Fibroblast of lung (primary cell): ENCODE measurements at places on chromosomes 4 and X. TPM values are rescaled to one million over a fixed set of nuclear protein-coding genes. Genes with fewer than 3 reads are reported as not detected.

The FOXR2 gene
- total RNA-seq: not detected in 2 replicates

GRCh38 chr4:140308366-140309123 is 64.9 kb upstream of the SCOC start:
- DNase-seq: peak; percentile 98

- no peak for DNase-seq
Observed at GRCh38 chrX:46649421-46650260, 76.1 kb downstream of the CHST7 start.

GRCh38 chr4:142341268-142341667 is 504.8 kb downstream of the INPP4B start:
- no peak for DNase-seq

DNA sequence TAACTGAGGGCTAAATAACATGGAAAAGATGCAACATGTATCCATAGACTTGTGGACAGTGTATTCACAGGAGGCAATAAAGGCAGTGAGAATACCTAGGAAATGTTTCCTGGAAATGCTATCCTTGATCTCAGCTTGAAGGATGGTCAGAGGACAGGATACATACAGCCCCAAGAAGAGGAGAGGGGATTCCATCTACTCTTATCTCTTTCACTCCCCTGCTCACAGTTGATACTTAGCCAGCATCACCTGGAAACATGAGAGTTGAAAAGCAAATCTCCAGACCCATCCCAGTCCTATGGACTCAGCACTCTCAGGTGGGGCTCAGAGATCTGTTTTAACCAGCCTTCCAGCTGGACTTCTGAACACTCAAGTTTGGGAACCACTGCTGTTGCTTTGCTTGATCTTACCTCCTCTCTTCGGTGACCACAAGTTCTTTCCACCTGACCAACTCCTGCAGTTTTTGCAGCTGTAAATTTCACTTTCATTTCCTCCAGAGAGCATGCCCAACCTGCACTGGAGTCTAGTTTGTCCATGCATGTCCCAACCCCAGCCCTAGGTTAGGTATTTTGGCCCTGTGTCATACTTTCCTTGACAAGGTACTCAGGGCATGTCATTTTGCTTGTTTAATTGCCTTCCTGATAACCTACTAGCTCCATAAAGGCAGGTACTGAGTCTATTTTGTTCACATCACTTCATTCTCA is 10.4 kb downstream of the RELL1 start:
- no peak for DNase-seq

- peak; percentile 75 for DNase-seq
Observed at GRCh38 chr4:30265716-30266115, 454.5 kb upstream of the PCDH7 start.

The LRIT3 gene
- under 0.01 TPM in 2 replicates for total RNA-seq

DNA sequence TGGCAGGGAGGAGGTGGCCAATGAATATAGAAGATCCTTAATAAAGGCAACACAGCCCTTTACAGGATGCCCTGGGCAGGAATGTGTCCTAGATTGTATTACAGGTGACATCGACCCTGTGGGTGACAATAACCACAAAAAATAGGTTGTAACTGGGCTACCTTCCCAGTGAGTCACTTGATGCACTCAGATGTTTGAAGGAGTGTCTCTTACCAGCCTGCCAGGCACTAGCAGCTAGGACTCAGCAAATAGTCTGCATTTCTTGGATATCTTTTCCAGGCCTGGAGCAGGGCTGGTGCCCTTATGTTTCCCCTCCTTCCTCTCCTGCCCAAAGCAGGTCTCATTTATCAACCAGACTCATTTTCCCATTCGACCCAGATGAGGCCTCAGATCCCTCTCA is 50.9 kb upstream of the TMEM164 start:
- DNase-seq: peak; percentile 20

DNA sequence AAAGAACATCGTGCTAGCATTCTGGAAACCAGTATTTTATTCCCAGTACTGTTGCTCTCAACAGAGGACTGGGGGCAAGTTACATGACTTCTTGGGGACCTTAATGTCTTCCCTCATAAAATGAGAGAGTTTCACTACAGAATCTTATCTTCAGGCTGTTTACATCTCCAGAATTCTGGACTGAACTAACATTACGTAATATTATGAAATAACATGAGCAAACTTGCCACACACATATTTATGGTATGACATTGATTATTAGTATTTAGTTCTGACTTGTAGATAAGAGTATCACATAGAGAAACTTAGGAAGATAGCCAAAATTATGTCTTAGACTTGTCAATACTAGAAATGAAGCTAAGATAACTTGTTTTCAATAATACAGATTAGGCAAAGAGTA is 68.0 kb downstream of the NFKB1 start:
- peak; percentile 75 for DNase-seq

The SPANXN3 gene
- total RNA-seq: not detected in 2 replicates

The CAPN6 gene
- total RNA-seq: under 0.01 TPM in 1 of 2 replicates, not detected in the other

DNA sequence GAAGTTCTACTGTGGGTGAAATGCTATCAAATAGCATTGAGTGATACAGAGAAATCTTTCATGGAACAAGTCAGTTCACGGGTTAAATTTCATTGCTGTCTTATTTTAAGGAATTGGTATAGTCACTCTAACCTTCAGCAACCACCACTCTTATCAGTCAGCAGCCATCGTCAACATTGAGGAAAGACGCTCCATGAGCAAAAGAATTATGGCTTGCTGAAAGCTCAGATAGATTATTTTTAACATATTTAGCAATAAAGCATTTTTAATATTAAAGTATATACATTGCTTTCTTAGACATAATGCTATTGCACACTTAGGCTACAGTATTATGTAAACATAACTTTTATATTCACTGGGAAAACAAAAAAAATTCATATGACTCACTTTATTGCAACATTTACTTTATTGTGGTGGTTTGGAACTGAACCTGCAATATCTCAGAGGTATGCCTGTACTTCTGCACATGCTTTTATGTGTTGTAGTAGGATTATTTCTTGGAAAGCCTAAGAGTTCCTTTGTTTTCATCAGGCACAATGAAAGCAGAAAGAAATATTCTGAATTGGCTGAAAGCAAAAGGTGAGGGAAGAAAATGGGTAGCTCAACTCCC is 586.7 kb downstream of the GBA3 start:
- peak; percentile 33 for DNase-seq

DNA sequence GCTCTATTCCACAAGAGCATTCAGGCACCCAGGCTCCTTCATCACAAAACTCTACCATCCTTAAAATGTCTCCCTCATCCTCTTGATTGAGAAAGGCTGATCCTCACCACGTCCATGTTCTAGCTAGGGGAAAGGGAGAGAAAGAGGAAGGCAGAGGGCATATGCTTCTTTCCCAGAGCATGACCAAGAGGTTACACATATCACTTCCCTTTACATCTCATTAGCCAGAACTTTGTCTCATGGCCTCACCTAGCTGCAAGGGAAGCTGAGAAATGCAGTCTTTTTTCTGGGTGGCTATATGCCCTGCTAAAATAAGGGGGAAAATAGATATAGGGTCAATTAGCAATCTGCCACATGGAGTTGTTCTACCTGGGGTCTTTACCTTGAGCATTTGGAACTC is 42.7 kb downstream of the LONRF3 start:
- no peak for DNase-seq

DNA sequence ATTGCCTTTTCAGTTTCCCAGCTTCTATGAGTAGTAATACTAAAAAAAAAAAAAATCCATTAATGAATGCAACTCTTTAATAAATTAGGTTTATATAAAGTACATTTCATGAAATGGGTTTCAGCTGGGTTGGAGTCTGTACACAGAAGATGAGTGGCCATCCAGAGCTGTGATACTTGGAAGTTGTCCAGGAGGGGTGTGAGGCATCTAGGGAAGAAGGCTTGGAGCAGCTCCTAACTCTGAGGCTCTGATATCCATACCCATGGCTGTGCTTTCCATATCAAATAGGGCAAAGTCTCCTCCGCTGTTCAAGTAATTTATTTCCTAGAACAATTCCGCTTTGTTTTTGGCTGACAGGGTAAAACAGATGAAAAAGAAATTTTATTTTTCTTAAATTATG is 423.3 kb upstream of the TENM3 start:
- DNase-seq: peak; percentile 60

GRCh38 chr4:180058691-180059215 is 2184.4 kb upstream of the TENM3 start:
- peak; percentile 68 for DNase-seq

GRCh38 chr4:83153417-83153816 is 38.9 kb upstream of the PLAC8 start:
- DNase-seq: no peak
